Activated CD8-positive, alpha-beta memory T cell treated with anti-CD3 and anti-CD28 coated beads for 4 hours (primary cell): ENCODE measurements at places on chromosomes 7 and 10.
A peak's percentile ranks its signal among the peaks of the same experiment; 100 is the strongest.

GRCh38 chr7:66505531-66506451, 122.9 kb upstream of the KCTD7 start:
- DNase-seq = no peak

DNA sequence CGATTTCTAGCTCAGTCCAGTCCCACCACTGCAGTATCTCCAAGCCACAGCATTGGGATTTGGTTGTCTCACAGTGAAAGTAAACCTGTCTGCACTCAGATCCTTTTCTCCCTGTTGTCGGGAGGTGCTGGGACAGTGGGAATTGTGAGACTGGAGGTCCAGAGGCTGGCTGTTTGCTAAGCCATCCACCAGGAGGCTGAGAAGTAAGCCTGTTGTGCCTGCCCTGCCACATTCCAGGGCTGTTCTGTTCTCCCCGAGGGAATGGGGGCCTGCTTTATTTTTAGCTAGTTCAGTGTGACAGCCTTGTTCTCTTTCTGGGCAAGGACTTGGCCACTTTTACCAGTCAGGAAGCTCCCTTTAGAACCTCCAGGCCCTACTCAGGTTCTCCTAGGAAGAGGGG, 54.9 kb downstream of the HK1 start:
- no peak for DNase-seq

DNA sequence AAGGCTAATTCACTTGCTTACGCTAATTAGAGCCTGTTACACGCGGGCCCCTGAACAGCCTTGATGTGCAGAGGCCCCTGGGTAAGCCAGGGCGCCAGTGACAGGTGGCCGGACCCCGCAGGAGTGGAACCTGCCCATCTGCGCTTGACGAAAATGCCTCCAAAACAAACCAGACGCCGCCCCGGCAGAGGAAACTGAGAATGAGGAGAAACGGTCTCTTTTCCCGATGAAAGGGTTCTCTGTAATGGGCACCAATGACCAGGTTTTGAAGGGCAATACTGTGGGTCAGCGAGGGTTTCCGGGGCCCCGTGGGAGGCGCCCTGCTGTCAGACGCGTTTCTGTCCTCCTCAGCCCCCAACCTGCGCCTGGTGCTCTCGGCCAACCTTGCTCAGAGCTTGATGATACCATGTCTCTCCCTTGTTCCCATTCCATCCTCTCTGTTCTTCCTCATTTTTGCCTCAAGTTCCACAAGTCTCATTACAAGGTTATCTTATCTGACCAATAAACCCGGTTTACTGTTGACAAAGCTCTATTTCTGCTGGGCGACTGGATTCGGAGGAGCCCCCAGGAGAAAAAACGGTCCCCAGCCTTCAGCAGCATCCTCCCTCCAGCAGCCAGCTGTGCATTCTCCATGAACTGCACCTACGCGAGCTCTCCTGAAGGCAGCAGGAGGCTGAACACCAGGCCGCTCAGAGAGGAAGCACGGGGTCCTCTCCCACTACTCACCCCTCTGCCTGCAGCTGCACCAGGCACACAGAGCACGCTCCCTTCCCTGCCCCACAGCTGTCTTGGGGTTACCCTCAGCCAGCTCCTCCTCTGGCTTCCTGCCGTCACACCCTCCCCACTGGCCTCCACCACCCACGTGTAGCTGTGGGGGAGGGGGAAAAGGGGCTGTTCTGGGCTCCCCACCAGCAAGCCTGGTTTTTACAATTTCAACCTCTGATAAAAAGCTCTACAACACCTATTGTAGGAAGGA, 202.0 kb downstream of the MAD1L1 start:
- DNase-seq = peak; percentile 13

GRCh38 chr7:117774943-117775342, 98.3 kb downstream of the CTTNBP2 start:
- DNase-seq = no peak

DNA sequence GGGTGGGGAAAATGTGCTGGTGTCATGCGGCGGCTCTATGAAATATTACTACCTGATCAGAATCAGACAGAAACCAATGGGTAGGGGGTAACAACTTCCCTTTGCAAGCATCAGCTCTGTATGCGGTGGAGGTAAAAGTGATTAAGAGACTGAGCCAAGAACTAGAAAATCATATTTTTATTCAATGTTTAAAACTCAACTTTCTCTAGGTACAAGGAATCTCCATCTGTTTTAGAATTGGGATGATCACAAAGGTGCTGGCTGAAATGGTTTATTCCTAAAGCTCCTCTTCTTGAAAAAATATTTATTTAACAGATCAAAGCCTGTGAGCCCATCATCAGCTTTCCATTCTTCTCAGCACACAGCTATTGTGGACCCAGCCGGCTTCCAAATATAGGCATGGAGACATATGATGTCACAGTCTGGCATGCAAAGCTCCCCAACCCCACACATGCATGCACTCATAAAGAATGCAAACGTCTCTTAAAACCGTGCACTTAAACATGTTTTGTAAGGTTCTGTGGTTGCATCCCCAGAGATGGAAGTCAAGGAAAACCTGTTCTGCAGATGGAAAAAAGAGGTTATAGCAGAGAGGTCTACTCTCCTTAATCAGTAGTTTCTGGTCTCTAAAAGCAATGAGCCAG, 126.0 kb downstream of the SKIDA1 start:
- DNase-seq = no peak

- DNase-seq = no peak
These were observed 41.8 kb downstream of the ASZ1 start for GRCh38 chr7:117385363-117386109.

GRCh38 chr10:88081457-88082054, 218.1 kb downstream of the PTEN start:
- DNase-seq = no peak

DNA sequence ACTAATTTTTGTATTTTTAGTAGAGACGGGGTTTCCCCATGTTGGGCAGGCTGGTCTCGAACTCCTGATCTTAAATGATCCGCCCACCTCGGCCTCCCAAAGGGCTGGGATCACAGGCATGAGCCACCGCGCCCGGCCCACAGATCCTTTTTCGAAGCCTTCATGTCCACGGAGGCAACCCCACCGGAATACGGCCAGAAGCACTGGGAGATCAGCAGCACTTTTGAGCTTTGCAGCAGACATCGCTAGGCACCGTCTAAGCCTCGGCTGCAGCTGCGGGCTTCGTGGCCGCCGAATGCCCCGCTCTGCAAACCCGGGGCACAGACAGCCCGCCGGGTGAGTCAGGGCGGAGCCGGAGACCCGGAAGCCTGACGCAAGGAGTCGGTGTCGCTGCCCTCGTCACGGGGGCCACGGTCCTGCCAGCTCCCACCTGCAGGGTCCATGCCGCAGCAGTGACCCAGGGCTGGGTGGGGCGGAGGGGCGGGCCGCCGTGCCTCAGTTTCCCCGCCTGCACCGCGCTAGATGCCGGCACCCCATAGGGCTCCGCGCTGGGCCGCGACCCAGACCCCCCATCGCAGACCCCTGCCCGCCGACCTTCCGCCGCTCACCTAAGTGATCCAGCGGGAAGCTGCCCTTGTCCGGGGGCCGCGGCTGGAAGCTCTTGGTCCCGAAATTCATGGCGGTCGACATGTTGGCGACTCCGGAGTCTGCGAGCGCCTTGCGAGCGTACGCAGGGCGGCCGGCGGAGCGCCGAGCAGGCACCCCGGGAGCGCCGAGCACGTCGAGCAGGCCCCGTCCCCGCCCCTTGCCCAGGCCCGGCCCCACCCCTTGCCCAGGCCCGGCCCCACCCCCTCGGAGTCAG, at the start of gene COX19:
Gene COX19, minus strand, starts transcription at position 730 of the 862 bp plus-strand sequence. Its CDS starts 40 bp downstream, at position 690.
- peak; percentile 80 for DNase-seq

DNA sequence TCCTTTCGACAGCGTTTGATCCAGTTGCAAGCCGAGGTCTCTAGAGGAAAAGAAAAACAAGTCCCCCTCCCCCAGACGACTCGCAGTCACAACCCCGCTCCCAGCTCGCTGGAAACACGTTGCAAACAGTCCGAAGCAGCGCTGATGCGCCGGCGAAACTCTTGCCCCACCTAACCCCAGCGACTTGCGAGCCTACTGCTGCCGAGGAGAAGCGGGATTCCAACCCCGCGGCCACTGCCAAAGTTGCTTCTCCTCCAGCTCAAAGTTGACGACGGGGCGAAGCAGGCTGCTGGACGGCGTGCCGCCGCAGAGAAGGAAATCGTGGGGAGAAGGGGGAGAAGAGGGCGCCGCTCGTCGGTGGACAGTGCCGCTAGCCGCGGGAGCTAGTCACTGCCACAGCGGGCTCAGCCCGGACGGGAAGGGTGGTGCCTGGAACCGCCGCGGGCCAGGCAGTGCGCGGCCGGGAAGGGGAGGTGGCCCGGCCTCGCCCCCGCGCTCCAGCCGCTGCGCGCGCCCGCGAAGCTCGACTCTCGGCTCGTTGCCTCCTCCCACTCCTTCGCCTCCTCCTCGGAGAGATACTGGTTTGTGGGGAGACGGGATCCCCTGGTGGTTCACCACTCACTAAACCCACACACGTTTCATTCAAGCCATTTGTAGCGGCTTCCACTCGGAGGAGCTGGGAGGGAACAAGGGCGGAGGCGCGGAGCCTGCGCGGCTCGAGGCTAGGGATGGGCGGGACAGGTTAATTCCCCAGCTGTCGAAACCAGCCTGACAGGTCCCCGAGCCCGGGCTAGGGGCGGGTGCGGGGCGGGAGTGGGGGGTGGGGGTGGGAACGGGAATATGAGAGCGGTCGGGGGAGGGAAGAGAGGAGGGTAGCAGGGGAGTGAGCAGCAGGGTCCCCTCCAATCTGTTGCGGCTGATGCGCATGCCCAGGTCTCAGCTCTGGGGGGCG, at the start of gene GPR37:
Gene GPR37, minus strand, starts transcription at position 392 of the 952 bp plus-strand sequence. CDS start 816 bp downstream, outside the sequence.
- DNase-seq = no peak

- no peak for DNase-seq
These were observed 137.9 kb upstream of the SEMA3E start for GRCh38 chr7:83786858-83787257.

- DNase-seq = no peak
These were observed 361.8 kb upstream of the MGMT start for GRCh38 chr10:129105266-129105665.

DNA sequence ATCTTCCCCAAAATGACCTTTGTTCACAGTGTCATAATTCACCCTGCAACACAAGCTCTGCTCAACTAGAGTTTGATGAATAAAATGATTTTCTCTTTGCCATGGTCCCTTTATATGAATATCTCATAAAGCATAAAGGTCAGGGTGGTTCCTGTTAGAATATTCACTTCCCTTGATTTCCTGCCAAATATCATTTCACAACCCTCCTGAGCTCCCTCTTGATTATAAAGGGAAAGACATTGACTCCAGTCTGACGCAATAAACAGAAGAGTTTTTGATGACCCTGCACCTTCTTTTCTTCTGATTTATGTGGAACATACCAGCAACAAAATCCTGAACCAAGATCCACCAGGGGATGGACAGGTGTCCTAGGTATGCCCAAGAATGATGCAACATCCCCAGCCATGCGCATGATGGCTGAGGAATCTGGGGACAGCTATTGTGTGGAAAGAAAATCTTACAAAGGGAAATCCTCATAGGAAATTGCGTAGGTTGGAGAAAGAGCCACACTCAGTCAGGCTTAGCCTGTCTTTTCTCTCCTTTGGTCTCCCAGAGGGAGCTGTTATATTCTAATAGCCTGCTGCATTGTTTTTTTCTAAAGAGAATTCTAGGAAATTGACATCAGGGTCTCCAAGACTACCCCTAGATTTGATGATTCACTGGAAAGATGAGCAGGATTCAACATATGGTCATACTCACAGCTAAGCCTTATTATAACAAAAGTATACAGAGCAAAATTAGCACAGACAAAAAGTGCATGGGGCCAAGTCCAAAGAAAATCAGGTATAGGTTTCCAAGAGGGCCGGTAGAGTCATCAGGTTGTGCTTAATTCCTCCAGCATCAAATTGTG, 18.8 kb downstream of the IFIT3 start:
- DNase-seq = no peak

DNA sequence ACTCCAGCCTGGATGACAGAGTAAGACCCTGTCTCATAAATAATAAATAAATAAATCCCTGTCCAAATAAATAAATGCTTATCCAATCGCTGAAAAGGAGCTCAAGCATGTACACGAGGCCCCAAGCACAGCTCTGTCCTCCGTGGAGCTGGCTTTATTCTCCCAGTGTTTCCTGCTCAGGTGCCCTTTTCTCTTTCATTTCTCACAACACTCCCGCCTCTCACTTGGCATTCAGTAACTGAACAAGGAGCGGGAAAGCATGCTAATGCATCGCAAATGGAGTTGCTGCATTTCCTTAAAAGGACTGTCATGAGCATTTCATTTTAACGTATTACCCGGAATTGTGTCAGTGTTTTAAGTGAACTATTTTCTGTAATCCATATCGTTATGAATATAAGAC, 210.9 kb upstream of the C7orf33 start:
- no peak for DNase-seq

GRCh38 chr7:143008007-143008901, 18.7 kb downstream of the OR9A2 start:
- DNase-seq = peak; percentile 62
